ENCODE measurements at places on chromosomes 2 and 18.

DNA sequence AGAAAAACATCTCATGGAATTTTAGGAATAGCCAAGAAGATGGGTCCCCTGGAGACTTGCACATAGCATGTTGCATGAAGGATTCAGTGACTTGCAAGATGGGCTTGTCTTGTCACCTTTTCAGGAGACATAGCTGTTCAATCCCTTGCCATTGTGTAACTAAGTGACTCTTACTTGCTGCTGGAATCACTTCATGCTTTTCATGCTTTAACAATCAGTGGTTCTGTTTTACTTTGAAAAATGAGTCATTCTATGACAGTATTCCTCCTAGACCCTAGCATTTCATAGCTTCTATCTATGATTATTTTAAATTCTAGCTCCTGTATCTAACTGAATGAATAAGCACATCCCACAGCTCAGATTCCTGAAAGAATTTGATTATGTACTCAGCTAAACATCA lies 2.8 kb downstream of the KYNU start:
- DNase-seq, result no peak

GRCh38 chr2:236572482-236572881 lies 2.9 kb downstream of the ACKR3 start:
- DNase-seq, result no peak

GRCh38 chr2:239944694-239945551 lies 80.2 kb downstream of the NDUFA10 start:
- DNase-seq, result peak; percentile 61

- DNase-seq, result no peak
Observed at GRCh38 chr2:126784045-126784444, 114.6 kb upstream of the TEX51 start.

DNA sequence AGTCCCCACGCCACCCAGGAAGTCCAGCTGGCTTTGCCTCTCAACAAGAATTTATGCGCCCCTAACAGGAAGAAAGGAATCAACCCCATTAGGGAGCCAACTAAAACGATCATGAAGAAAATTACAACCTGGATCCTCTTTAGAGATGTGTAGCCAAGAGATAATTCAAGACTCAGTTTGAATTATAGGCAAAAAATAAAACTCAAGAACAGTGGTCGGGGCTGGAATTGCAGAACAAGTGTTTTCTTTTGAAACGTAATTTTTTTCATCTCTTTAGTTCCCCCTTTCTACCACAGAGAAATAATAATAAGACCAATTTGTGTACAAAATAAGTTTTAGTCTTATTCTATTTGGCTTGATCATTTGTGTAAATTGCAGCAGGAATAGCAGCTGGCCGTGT lies 22.4 kb downstream of the PDCD1 start:
- no peak for DNase-seq

DNA sequence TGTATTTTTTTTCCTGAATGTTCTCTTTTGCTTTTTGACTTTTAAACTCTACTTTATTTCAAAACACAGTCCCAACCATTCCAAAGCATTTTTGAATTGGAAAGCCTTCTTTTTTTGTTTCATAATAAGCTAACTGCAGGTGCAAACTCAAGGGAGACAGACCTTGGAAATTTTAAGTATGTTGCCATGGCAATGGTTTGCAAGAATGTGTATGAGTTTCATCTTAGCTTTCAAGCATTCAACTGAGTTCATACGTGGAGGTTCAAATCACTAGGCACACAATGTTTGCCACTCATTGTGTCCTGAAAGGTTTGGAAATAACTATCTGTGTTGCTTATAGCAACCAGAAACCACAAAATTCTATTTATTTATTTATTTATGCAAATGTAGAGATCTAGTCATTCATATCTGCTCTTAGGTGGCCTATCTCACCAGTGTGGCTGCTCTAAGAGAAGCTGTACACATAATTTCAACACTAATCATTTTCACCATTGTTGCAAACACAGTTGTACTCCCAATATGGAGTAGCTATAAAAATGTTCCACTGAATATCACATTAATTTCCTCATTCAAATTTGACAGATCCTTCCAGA lies 805.7 kb upstream of the FSHR start:
- DNase-seq, result no peak

- DNase-seq, result no peak
Observed at GRCh38 chr2:80111185-80111584, 193.4 kb downstream of the LRRTM1 start.

GRCh38 chr2:31221544-31221943 lies 4.2 kb upstream of the CAPN14 start:
- peak; percentile 62 for DNase-seq

- DNase-seq, result no peak
Observed at GRCh38 chr2:41199334-41199733, 747.4 kb upstream of the SLC8A1 start.

- DNase-seq, result no peak
Observed at GRCh38 chr18:67300498-67300897, 216.0 kb downstream of the DSEL start.

All from activated CD4-positive, alpha-beta T cell treated with anti-CD3 and anti-CD28 coated beads, Interleukin-2, Interleukin-6, amounts not matched to agents 100 ng/mL and 50 ng/mL, durations not matched to agents 16 hours and 8 hours (primary cell).